ENCODE measurements at places on chromosomes 12 and 14.

- DNase-seq = no peak
Measured at GRCh38 chr12:86521870-86522269, 265.7 kb upstream of the MGAT4C start.

GRCh38 chr12:119096429-119097202 lies 82.1 kb upstream of the HSPB8 start:
- no peak for DNase-seq

DNA sequence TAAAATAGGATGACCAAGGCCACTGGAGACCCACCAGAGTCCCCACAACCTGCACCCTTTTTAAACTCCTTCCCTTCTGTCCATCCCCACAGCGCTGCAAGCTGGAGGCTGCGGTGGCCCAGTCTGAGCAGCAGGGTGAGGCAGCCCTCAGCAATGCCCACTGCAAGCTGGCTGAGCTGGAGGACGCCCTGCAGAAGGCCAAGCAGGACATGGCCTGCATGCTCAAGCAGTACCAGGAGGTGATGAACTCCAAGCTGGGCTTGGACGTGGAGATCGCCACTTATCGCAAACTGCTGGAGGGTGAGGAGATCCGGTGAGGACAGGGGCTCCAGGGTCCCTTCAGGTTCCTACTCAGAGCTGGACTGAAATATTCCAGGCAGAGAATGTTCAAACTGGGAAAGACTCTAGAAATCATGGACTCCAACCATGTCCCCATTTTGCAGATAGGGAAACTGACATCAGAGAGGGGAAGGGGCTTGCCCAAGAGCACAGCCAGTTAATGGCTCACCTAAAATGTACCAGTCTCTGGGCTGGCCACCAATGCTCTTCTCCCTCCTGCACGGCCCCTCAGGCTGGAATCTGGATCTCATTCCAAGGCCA lies 17.2 kb downstream of the KRT85 start:
- DNase-seq = peak; percentile 33

- DNase-seq = no peak
Measured at GRCh38 chr14:74257941-74258763, 18.9 kb downstream of the VSX2 start.

DNA sequence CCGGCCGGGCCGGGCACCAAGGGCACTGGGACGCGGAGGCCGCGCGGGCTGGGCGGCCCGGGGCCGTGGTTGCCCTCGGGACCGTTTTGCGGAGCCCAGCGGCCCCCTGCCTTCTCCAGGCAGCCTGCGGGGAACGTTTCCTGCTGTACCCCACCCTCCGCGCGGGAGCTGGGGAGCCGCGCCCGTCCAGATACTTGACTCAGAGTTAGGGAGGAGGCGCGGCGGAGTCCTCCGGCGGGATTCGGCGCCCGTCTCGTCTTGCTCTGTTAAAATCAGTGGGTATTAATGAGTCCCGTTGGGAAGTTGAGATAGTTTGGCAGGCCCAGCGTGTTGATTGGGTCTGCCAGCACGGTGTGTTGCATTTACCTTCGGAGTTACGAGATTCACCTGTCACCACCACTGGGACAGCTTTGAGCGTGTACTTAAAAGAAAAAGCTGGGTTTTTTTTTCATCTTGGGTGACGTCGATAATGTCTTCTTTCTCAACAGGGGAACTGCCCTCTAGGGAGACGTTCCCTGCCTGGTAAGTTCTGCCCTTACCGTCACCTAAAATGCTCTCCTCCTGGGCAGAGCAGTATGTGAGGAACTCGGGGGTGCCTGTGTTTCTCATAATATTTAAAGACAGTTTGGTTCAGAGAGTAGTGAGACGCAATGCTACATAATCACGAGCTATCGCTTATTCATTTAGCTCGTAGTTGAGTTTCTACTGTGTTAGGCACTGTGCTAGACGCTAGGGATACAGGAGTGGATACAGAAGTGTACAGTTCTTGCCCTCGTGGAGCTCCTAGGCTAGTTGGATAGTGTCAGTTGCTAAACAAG lies 596 bp downstream of the DLST start:
- DNase-seq = peak; percentile 72

- no peak for DNase-seq
Measured at GRCh38 chr12:2739832-2740641, 54.7 kb upstream of the FKBP4 start.

DNA sequence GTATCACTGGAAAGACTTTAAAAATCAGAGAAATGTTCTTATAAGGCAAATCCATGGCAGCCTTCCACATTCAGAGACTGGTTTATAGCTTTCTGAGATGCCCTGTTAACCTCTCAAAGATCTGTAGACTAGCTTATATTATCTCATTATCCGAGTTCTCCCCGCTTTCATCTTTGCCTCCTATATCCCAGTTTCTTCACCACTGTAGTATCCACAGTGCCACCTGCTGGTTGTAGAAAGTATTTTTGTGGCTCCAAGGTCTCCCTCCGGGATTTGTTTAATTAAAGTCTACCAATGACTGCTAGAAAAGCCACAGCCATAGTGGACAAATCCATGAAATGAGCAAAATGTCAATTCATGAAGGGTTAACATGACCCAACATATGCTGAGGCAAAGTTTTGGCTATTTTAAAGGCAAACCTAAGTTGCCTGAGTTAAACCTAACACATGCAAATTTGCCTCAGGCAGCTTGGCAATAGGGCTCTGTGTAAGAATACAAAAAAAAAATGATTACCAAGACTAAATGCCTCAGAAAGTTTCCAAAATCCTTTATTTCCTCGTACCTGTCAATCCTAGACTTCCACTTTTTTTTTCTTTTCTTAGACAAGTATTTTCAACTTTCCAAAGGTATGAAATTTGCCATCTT lies 218.8 kb upstream of the BMP4 start:
- DNase-seq = peak; percentile 69

GRCh38 chr12:23681237-23681636 lies 268.2 kb downstream of the SOX5 start:
- no peak for DNase-seq

DNA sequence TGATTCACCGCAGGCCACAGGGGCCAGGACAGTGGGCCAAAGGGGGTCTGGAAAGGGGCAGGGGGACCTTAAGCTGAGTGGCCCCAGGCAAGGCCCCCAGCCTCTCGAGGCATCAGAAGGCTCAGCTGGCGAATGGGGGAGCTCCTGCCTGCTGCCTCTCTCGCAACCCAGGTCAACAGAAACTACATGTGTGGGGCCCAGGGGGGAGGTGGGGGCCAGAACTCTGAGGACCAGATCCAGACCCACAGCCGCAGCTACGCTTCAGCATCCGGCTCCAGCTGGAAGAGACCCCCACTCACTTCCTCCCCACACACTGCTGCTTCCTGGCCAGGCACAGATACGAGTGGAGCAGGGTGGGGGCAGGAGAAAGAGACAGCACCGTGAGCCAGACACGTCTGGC lies 46.5 kb downstream of the NCOR2 start:
- DNase-seq = no peak

- DNase-seq = no peak
Measured at GRCh38 chr14:102805371-102805891, 28.2 kb downstream of the TRAF3 start.

- DNase-seq = no peak
Measured at GRCh38 chr12:106345746-106346145, 11.8 kb upstream of the POLR3B start.

- DNase-seq = no peak
Measured at GRCh38 chr12:84506282-84506681, 406.3 kb downstream of the SLC6A15 start.

DNA sequence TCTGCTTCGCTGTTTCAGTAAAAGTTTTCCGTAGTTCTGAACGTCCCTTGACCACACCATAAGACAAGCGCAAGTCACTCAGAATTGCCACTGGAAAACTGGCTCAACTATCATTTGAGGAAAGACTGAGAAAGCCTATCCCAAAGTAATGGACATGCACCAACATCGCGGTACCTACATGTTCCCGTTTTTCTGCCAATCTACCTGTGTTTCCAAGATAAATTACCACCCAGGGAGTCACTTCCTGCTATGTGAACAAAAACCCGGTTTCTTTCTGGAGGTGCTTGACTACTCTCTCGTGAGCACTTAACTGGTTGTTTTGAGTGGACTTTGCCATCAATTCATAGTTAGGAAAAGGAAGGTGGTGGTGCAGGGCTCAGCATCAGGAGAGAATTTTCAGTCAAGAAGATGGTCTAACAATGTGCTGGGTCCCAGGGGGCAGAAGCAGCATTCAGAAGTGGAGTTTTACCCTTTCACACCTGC lies 1.4 kb downstream of the EGLN3 start:
- no peak for DNase-seq

DNA sequence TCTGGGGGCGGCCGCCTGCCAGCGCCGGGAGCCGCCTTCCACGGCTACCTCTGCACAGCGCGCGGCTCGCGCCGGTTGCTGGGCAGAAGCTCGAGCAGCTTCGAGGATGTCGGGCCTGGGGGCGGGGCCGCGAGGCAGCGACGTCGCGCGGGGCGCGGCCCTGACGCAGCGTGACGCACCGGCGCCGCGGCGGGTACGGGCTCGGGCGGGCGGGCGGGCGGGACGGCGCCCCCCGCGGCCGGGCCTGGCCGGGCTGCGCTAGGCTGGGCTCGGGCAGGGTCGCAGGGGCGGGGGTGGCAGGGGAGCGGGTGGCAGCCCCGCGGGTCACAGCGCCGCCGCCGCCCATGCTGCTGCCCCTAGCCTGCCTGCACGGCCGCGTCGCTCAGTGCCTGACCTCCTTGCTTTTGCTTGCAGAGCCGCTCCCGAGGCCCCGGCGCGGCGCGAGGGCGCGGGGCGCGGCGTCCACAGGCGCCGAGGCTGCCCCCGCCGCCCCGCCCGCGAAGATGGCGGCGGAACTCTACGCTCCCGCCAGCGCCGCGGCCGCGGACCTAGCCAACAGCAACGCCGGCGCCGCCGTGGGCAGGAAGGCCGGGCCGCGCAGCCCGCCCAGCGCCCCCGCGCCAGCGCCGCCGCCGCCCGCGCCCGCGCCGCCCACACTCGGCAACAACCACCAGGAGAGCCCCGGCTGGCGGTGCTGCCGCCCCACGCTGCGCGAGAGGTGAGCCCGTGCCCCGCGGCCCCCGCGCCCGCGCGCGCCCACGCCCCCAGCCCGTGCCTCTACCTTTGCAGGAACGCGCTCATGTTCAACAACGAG lies at the start of gene BTBD6:
Gene BTBD6 (plus strand): TSS at position 166 of the 814 bp plus-strand sequence. CDS start 179 bp downstream, at position 345.
- peak; percentile 80 for DNase-seq

GRCh38 chr12:6078398-6079096 lies 45.9 kb downstream of the VWF start:
- DNase-seq = no peak

GRCh38 chr14:100807979-100808734 lies 17.8 kb upstream of the MEG3 start:
- no peak for DNase-seq

Data from tibial artery (tissue), 4 donors.